ENCODE measurements at places on chromosomes 3 and 15.

DNA sequence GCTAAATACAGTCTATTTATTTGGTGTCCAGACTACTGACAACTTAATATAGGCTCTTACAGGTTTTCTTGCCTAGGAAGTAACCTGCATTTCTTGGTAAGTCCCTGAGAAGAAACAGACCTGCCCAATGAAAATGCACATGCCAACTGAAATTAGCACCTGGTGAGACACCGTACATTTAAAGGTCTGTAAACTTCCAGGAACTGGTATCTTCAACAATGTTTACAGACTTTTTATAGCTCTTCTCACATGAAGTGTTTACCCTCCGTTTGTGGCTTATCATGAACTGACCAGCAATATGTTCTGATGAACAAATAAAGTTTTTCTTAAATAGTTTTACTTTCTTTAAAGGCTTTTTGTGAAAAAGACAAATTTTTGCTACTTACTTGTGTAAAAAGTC is 93.3 kb downstream of the PCCB start:
- no peak for DNase-seq

GRCh38 chr3:158420654-158421396 is 150.2 kb upstream of the MLF1 start:
- DNase-seq, result no peak

DNA sequence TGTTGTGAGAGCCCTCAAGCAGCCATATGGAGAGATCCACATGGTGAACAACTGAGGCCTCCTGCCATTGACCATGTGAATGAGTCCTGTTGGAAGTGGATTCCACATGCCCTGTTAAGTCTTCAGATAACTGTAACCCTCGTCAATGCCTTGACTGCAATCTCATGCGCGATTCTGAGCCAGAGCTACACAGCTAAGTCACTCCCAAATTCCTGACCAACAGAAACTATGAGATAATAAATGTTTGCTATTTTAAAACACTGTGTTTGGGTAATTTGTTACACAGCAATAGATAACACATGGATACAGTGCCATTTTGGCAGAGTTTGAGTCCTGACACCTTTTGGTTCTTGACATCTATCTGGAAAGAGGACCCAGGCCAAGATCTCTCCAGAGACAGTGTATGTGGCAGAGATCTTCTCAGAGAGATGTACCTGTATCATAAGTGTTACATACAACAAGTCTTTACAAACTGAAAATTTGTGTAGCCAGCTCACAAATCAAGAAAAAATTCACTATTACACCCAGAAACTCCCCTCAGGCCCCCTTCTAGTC is 34.5 kb upstream of the BNC1 start:
- DNase-seq, result no peak

- DNase-seq, result no peak
Measured at GRCh38 chr3:140651287-140651686, 26.6 kb upstream of the TRIM42 start.

GRCh38 chr3:126816986-126817777 is 113.1 kb downstream of the CHCHD6 start:
- no peak for DNase-seq

DNA sequence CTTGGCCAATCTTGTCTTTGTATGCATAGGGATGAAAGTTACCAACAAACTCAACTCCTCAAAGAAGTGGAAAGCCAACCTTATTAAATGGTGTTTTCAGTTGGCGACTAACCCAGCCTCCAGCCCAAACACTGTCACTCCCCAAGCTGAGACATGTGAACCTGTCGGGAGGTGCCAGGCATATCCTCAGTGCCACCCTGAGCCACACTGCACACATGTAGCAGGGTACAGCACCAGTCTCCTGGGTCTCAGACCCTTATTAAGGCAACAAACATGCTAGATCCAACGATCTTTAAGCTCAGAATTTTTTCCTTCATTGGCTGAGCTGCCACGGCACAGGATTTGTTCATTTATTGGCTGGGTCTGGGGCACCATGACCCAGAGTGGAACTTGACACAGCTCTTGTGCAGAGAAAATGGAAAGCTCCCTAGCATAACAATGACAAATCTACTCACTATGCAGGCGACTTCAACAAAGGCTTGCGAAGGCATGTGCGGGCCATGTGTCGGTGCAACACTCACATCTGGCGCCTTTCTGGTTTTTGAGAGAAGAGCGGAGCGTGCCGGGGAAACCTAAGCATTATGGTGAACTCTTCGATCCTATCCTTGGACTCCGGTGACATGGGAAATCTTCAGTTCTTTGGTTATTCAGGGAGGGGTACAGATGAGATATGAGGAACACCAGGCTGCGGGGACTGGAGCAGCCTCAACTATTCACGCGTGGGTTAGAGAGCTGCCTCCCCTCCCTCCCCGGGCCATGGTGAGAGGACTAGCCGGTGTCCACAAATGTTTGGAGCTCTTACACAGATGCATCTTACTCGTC is 190.1 kb downstream of the FAM43A start:
- DNase-seq, result no peak

GRCh38 chr3:173685456-173685855 is 287.9 kb downstream of the NLGN1 start:
- DNase-seq, result no peak

DNA sequence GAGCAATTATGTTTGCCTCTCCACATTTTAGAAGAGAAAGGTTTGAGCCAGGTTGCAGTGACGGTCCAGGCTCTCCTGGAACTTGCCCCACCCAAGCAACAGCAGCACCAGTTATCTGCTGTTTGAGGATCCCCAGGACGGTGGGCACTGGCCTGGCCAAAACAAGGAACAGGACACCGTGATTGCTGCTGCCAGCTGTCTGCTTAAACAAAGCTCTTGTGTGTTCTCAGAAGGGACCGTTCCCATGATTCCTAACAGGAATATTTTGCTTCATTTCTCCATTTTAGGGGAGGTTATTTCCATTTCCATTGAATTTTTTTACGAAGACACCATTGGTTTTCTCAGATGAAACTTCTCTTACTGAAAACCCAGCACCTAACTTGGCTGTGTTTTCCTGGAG is 66.4 kb upstream of the RPL35A start:
- no peak for DNase-seq

- DNase-seq, result no peak
Measured at GRCh38 chr3:174233511-174233910, 625.6 kb upstream of the NAALADL2 start.

DNA sequence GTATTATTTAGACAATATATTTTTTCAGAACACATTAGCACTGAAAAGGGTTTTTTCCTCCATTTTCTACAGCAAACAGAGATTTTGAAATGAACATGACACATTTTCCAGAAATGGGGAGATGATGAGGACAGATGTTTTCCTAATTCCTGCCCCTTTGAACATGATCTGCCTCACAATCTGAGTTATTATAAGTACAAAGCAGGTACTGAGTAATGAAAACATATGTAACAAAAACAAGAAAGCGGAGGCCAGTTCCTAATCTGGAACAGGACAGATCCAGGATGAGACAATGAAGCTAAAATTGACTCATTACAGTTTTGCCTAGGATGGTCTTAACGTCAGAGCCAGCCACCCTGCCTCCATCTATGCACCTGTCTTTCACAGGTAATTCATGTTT is 642.8 kb upstream of the NR2F2 start:
- DNase-seq, result no peak

GRCh38 chr3:134908271-134908670 is 113.2 kb downstream of the EPHB1 start:
- no peak for DNase-seq

DNA sequence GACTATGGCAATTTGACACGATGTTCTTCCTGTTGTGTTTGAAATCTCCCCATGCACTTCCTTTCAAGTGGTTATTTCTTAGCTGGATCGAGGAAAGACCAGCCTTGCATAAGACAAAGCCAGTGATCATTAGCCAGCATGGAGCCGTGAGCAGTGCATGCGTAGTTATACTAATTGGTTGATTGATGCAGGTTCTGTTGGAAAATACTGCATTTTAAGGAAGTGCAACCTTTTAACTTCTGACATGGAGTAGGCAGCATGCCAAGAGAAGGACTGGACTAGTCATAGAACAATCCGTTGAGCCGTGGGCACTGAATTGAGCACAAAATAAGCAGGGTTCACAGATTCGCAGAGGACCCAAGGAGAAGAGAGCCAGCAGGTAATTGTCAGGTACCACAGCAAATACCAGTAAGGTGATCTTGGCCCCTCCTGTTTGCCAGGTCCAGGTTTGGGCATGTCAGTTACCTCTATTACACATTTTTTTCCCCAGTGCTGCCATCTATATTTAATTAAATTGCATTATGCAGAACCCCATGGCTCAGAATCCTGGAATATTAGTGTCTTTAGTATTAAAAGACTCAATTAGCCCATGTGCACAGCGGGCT is 29.0 kb upstream of the BCL6 start:
- no peak for DNase-seq

DNA sequence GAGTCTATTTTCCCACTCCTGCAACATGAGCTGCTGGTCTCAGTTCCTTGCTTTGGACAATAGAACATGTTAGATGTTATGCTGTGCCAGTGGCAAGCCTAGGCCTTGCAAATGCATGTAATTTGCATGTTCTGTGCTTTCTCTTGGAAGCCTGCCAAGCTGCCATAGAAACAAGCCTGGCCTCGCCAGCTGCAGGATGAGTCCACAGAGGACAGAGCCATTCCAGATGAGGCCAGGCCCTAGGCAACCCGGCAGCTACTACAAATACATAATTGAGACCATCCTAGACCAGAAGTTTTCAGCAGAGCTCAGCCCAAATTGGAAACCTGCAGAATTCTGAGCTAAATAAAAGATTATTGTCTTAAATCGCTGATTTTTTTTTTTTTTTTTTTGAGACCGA is 39.6 kb downstream of the TRIM69 start:
- DNase-seq, result no peak

- no peak for DNase-seq
Measured at GRCh38 chr3:142148044-142148791, 1.1 kb downstream of the TFDP2 start.

- no peak for DNase-seq
Measured at GRCh38 chr3:133236901-133237300, 163.0 kb upstream of the BFSP2 start.

- no peak for DNase-seq
Measured at GRCh38 chr3:7264196-7264526, 403.2 kb downstream of the GRM7 start.

DNA sequence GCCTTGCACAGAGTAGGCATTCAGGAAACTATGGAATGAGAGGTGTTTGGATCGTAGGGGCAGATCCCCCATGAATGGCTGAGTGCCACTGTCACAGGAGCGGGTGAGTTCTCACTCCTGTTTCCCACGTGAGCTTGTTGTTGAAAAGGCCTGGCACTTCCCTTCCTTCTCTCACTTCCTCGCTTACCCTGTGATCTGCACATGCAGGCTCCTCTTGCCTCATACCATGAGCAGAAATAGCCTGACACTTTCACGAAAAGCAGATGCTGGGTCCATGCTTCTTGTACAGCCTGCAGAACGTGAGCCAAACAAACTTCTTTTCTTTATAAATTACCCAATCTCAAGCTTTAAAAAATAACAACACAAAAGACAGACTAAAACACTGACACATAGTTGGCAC is 55.4 kb downstream of the AGBL1 start:
- no peak for DNase-seq

DNA sequence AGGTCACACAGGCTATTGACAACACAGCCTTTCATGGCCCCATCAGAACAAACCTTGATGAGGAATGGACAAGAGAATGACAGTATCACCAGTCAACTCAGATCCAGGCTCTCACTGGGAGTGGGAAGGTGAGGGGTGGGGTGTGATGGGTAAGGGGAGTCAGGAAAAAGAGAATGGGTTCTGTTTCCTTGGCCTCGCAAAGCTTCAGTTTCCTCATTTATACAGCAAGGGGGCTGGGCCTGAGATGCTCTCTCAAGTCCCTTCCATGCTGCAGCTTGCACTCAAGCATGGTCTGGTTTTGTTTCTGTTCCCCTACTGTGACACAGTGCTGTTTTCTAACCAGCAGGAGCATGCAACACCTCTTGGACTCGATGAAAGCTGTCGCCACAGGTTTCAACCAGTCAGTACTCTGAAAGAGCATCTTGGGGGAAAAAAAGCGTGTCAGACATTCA is 65.7 kb upstream of the IL12A start:
- no peak for DNase-seq

GRCh38 chr3:181278468-181279238 is 289.1 kb upstream of the DNAJC19 start:
- no peak for DNase-seq

GRCh38 chr3:78799681-78800080 is 968.1 kb downstream of the ROBO1 start:
- no peak for DNase-seq

GRCh38 chr3:70972855-70973254 is 610.7 kb downstream of the FOXP1 start:
- DNase-seq, result no peak

DNA sequence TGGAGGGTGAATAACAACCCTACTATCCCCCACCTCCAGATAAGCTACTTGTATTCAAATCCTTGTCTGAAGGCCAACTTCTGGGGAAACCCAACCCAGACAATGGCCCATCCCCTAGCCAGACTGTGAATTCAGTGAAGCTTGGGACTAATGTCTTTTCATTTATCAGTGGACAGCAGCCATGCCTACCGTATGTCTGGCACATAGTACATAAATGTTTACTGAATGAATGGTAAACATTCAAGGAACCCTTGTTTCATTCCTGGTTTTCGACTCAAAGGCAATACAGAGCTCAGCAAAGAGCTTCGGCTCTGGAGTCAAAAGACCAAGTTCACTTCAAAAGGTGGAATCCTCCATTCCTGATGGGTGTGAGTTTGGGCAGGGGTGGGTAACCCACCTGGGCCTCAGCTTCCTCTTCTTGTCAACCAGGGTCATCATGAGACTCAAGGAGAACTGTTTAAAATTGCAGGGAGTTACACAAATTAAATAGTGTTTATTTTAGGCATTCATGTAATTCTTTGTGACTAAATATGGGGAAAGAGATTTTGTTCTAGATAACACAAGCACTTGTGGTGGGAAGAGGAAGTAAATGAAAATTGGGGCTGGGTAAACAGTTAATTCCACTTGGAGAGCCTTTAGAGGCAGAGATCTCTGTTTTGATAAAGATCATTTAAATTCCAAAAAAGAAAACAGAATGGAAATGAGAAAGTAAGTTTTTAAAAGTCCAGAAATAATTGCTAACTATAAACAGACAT is 303.7 kb upstream of the WNT5A start:
- no peak for DNase-seq

GRCh38 chr15:52139599-52140462 is 27.3 kb upstream of the BCL2L10 start:
- DNase-seq, result no peak

DNA sequence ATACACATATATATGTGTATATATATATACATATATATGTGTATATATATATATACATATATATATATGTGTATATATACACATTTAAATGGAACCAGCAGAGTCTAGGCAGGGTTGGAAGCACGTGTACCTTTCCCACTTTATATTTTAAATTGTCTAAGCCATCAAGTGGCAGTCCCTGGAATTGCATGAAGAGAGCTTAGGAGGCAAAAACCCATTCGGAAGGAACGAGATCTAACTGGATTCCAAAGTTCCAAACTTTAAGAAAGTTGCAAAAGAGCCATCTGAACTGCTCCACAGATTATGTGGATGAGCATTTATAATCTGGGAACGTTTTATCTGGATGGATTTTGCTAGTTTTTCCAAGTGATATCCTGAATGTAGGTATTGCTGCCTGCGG is 186.5 kb downstream of the FOXP1 start:
- DNase-seq, result no peak

Data from NCI-H2081 treated with DMSO at 0.1 percent for 48 hours (cell line).